EH (cell line): ENCODE measurements at places on chromosomes 5 and 9.
A peak's percentile ranks its signal among the peaks of the same experiment; 100 is the strongest.

DNA sequence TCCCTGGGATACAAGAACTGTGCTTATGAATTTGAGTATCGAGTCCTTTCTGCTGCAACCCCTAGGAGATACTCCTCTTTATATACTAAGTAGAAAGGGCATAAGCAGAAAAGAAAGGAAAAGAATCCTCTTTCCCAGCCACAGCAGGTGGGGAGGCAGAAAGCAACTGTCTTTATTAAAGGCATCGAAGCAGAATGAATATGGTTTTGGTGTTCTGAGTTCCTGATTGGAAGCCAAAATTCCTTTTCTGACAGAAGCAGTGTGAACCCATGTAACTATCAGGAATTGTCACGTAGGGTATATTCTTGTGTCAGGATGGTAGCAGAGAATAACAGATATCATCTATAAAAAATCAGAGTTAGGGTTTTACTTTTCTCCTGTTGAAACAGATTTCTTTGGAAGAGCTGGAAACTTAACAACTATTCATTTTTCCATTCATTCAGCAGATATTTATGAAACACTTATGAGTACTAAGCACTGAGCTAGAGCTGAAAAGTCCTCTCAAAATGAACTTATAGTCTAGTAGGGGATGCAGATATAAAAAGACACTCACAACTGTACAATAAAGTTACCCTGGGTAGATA lies 96.5 kb upstream of the LHFPL2 start:
- DNase-seq = no peak

GRCh38 chr5:117414926-117415325 lies 840.3 kb upstream of the SEMA6A start:
- DNase-seq = no peak

- peak; percentile 36 for DNase-seq
These were observed 308.6 kb upstream of the EFNA5 start for GRCh38 chr5:107979291-107979690.

GRCh38 chr5:61132559-61132958 lies 29.7 kb downstream of the SMIM15 start:
- peak; percentile 67 for DNase-seq

- DNase-seq = no peak
These were observed 123.7 kb downstream of the ARHGEF28 start for GRCh38 chr5:73749485-73750270.

GRCh38 chr9:83233647-83234046 lies 170.7 kb upstream of the RASEF start:
- DNase-seq = no peak

DNA sequence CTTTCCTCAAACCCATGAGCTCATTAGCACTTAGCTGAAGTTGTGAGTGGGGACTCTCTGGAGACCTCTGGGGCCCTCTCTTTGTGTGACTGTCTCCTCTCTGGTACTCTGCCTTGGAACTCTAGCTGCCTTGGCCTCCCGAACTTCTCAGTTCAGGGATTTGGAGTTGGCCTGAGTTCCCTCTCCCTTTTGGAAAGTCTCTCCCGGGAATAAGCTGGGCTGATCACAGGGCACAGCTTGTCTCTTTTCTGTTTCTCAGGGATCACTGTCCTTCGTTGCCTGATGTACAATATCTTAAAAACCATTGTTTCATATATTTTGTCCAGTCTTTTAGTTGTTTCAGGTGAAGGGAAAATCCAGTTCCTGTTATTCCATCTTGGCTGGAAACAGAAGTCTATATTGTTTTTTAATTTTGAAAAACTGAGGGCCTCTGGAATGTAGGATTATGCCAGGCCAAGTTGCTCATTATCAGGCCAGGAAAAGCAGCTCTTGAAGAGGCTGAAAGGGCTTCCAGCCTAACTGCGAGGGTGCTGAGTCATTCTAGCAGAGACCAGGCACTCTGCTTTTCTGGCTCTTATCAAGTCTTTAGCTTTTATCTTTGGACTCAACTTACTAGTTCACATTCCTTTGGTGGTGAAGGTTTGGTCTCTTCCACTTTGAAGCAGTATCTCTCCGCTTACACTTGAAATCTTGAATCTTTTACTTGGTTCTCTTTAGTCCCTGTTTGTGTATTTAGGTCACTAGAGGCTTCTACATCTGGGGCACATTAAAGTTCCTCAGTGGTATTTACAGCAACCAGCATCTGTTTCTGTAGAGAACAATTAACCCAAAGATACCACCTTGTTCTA lies 8.4 kb upstream of the RGS3 start:
- peak; percentile 92 for DNase-seq

DNA sequence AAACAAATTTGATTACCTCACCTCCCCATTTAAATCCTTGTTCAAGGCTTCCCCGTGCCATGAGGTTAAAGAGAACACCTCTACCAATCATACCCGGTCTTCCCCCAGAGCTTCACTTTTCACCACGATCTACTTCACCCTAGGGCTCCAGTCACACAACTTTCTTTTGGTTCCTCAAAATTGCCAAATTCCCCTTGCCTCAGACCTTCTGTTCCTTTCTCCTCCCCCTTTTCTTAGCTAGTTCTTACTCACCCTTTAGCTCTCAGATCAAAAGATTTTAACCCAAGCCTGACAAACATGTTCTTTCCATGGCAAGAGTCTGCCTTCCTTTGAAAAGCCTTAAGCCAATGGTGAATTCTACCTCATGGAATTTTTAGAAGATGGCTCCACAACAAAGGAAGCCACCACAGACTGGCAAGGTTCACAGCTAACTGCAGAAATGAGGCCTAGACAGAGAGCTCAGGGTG lies 56.7 kb downstream of the MAPKAP1 start:
- DNase-seq = peak; percentile 78

- DNase-seq = no peak
These were observed 171.2 kb upstream of the ACTBL2 start for GRCh38 chr5:57653636-57654290.

DNA sequence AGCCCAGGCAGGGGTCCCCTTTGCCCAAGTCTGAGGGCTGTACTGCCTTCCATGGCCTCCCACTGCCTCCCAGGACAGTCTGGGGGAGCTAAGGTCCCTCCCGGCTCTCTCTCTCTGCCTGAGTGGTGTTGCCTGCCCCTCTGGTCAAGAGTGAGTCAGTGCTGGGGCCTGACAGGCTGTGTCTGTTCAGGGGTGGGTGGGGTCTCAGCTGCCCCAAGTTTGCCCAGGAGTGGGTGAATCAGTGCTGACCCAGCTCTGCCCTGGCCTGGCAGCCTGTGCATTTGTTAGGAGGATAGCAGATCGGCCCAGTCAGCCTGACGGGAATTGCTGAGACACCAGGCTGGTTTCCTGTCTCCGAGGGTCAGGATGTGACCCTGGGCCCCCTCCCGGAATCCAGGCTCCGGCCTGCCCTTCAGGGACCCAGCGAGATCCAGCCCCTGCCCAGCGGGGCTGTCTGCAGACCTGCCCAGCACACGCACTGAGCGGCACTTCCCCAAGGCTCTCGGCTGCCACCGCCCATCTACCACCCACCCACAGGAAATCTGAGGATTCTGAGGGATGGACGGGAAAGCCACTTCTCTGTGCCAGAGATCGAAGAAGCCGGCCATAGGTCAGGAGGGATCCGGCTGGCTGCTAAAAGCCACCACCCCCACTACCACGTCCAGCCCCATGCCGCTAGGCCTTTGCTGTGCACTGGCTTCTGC lies 15.9 kb downstream of the ENG start:
- DNase-seq = peak; percentile 97

- peak; percentile 88 for DNase-seq
These were observed 19.5 kb upstream of the ANXA1 start for GRCh38 chr9:73132034-73132776.

- DNase-seq = no peak
These were observed 12.0 kb upstream of the AJM1 start for GRCh38 chr9:136829981-136830885.

- peak; percentile 26 for DNase-seq
These were observed 395.4 kb upstream of the WWC1 start for GRCh38 chr5:167895899-167896659.

DNA sequence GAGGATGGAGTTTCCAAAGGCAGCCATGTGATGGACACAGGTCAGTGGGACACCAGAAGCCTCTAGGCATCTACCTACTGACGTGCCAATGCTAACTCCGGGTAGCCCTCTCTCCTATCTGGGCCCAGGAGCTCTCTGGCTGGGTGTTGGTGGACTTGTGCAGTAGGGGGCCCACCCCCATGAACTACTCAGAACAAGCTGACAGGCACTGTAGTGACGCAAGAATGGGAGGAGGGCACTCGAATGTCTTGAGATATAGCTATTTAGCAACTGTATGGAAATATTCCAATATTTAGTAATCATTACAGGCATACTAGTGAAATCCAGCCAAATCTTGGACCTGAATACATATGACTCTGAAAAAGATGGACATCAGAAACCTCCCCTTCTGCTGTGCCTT lies 5.7 kb upstream of the DOCK2 start:
- DNase-seq = no peak

- no peak for DNase-seq
These were observed 619.1 kb upstream of the COX7C start for GRCh38 chr5:85998656-85999055.

GRCh38 chr5:169970911-169971765 lies 9.2 kb downstream of the INSYN2B start:
- peak; percentile 92 for DNase-seq

GRCh38 chr5:126805063-126805462 lies 28.1 kb downstream of the LMNB1 start:
- peak; percentile 79 for DNase-seq

DNA sequence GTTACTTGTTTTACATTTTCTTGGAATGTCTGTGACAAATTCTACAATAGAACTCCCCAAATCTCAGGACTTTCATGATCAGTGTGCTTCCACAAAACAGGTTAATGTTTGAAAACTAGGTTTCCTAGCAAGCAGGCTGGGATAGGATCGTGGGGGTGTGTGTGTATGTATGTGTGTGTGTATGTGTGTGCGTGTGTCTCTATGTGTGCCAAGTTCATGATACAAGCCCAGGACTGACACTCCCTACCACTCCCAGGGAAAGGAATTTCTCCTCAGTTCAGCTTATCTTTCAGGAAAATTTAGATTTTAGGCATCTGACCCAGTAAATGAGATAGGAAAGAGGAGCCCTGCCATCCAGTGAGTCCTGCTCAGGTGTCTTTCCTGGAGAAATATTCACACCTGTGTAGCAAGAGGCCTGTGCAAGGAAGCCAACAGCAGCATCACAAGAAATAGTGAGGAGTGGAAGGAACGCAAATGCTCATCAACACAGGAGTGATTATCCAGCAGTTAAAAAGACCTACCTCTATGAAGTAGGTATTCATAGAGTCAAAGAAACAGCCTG lies 13.8 kb upstream of the ABLIM3 start:
- no peak for DNase-seq

GRCh38 chr5:54017580-54017979 lies 292.8 kb downstream of the ARL15 start:
- DNase-seq = no peak

DNA sequence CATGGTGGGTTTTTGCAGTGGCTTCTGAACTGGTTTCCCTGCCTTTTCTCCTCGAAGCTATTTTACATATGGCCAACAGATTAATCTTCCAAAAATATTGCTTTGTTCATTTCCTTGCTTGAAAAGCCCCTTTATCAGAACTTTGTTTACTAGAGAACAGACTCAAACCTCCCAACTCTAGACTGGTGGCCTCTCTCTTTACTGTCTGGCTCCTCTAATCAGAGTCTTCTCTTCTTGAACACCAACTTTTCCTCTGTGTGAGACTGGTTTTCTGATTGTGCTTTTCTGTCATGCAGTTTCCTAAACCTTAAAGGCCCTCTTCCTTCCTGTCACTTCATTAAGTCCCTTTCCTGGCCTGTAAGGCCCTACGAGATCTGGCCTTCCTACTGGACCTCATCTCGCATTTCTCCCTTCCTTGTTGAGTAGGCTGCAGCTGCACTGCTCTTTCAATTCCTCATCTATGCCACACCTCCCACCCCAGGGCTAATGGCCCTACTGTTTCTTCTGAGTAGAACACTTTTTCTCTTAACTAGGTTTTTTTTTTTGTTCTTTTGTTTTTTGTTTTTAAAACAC lies 5.7 kb downstream of the C9orf43 start:
- no peak for DNase-seq

DNA sequence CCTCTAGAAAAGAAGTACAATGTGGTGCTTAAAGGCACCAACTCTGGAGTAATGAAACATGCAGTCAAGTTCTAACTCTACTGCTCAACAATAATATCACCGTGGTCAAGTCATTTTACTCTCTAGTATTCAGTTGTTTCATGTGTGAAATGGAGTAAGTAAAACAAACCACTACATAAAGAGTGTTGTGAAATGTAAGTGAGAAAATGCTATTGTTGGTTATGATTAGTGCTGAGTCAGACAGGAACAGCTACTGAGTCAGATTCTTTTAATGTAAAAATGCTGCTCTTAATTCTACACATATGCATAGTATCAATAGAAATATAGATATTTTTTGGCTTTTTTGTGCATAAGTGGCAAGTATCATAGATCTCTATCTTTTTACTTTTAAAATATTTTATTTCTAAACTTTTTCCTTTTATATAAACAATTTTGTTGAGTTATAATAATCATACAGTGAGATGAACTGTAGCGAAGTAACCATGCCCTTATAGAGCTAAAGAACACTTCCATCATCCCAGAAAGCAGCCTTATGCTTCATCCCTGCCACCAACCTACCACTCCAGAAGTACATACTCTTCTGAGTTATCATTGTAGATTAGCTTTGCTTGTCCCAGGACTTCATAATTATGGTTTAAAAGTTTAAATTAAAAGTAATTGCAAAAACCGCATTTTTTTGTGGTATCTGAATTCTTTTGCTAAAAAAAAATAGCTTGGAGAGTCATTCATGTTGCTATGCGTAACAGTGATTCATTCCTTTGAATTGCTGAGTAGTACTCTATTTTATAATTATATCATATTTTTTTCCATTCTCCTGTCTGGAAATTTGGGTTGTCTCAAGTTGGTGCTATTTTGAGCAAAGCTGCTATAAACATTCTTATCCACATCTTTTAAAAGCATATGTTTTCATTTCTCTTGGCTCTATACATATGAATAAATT lies 548.2 kb upstream of the CLINT1 start:
- peak; percentile 83 for DNase-seq

GRCh38 chr9:32571969-32572899 lies 725 bp downstream of the NDUFB6 start:
- peak; percentile 80 for DNase-seq

DNA sequence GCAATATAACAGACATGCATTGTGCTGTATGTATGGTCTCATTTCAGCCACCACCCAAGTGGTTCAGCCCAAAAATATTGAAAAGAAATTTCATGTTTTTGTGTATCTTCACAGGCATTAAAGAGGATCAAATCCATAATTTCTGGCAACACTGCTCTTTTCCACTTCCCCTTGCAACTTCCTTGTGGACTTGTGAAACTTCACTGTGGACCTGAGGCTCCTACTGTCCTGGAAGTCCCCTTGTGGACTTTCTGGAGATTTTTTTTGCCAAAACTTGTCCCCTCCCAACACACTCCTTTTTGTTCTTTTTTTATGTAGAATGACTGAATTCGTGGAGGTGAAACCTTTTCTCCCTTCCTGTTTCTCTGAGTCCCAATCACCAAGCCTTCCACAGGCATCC lies 14.3 kb downstream of the OTULINL start:
- DNase-seq = no peak

GRCh38 chr9:115183436-115183835 lies 65.5 kb upstream of the TNC start:
- DNase-seq = no peak

DNA sequence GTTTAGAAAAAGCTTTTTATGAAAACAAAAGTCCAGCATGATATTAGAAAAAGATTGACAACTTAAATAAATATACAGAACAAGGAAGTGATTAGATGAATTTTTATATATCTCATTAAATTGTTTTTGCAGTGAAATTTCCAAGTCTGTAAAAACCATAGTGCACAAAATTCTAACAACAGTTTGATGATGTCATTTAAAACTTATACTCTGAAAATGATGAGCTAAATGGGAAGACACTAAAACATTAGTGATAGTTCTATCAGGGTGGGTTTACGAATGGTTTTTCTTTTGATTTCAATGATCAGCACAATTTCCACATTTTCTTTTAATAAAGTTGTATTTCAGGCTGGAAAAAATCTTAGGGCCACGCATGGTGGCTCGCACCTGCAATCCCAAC lies 126.4 kb upstream of the GPR151 start:
- no peak for DNase-seq
